Activated naive CD4-positive, alpha-beta T cell treated with Interleukin-2 at 50 U/mL for 16 hours (primary cell): ENCODE measurements at places on chromosomes 13 and 19.

DNA sequence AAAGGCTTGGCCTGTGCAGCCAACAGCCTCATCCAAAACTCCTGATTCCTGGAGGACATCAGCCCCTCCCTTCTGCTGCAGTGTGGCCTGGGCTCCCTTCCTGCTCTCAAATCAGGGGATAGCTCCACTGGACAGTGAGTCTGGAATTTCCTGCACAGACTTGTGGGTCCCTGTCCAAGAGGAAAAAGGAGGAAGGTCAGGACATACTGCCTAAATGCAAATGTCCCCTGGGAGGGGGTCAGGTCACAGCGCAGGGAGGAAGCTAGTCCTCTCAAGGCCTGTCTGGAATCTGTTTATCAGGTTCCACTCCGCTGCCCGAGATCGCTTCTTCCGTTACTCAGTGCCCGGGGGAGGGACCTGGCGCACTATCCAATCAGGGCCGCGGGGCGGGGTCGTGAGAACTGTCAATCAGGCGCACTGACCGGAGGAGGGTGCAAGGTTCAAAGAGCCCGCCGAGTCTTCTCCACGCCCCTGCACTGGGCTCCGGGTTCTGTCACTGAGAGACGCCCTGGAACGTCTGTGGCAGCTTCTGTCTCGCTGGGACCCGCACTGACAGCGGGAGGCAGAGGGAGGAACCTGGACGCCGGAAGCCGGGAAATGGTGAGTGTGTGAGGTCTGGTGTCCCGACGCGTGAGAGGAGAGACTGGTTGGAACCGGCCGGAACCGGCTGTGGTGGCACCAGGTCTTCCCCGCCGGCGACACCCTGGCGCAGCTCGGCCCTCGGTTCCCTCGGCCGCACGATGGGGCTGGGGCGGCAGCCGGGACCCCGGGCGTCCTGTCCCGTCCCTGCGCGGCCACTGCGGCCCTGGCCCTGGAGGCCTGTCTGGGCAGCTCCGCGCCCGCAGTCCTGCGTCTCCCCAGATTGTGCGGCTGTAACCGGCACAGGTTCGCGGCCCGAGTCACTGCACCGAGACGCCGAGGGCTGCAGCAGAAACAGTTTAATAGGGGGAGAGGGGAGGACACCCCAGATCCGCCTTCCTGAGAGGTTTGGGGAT is at the start of gene ZNF441:
TSS of gene ZNF441 (plus strand) at position 404 of the 995 bp plus-strand sequence. CDS start at position 598, 194 bp downstream.
- DNase-seq = peak; percentile 95

DNA sequence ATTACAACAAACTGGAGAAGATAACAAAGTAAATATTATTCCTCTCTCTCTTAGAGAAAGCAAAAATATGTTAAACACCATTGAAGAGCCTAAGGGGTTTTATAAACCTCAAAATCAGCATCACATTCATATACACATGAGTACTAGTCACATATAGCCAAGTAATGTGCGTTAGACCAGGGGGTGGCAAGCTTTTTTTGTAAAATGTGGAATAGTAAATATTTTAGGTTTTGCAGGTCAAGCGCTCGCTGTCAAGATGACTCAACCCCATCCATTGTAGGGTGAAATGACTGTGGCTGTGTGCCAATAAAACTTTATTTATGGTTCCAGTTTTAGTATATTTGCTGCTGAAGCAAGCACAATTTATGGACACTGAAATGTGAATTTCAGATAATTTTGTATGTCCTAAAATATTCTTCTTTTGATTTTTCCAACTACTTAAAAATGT is 21.7 kb downstream of the RFX2 start:
- no peak for DNase-seq

DNA sequence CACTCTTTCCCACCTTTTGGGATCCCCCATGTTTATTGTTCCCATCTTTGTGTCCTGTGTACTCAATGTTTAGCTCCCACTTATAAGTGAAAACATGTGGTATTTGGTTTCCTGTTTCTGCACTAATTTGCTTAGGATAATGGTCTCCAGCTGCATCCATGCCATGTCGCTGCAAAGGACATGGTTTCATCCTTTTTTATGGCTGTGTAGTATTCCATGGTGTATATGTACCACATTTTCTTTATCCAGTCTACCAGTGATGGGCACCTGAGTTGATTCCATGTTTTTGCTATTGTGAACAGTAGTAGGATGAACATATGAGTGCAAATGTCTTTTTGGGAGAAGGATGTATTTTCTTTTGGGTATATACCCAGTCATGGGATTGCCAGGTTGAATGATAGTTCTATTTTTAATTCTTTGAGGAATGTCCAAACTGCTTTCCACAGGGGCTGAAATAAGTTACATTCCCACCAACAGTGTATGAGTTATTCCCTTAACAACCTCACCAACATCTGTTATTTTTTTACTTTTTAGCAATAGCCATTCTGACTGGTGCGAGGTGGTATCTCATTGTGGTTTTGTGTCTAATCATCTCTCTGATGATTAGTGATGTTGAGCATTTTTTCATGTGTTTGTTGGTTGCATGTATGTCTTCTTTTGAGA is 55.7 kb upstream of the MEDAG start:
- DNase-seq = no peak

DNA sequence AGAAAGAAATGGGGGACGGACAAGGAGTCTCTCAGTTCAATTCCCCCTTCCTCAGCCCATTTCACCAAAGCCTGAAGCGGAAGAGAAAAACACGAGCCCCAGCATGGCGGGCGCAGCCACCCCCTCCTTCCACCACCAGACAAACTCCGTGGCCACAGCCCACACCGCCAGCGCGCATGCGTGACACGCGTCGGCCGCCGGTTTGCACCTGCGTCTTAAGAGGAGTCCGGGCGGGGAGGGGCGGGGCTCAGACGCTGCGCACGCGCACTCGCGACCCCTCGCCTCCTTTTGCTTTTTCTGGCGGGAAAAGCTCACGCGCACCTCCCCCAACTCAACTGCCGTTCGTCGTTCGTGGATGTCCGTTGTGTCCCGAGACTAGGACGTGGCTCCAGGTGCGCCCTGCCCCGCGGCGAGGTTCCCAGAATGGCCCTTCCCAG is at the start of gene KASH5:
TSS of gene KASH5 (plus strand) at position 314 of the 437 bp plus-strand sequence. CDS start 2,635 bp downstream, outside the sequence.
- DNase-seq = peak; percentile 81

DNA sequence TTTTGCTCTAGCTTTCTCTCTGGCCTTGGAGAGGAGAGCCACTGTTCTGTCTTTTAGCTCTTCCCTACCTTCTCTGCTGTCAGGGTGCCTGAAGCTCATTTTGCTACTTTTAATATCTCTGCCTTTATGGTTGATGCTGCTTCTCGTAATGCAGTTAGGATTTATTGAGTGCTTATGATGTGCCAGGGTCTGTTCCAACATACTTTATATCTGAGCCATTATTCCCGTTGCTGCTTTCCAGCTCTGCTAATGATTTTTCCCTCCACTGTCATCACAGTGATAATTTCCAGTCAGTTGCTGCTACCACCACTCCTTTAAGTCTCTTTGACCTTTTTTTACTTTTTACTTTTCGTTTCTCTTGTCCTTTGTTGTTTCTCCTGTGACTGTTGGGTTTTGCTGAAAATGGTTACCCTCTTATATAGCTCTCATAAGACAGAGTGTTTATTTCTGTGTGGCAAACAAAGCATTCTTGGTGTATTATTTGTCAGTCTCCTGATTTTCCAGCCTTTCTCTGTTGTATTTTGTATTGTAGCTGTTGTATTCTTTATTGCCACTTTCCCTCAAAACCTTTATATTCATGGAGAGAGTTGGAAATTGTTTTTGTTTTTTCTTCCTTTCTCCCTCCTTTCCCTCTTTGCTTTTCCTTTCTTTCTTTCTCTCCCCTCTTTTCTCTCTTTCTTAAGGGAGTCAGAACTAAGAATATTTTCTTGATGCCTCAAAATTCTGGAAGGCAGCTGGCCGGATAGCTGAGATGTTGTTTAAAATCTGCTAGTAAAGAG is 37.4 kb downstream of the COG6 start:
- DNase-seq = no peak

GRCh38 chr19:23314505-23315251 is 64.5 kb upstream of the ZNF724 start:
- no peak for DNase-seq

GRCh38 chr13:111183959-111184358 is 68.8 kb downstream of the ARHGEF7 start:
- DNase-seq = no peak

- DNase-seq = no peak
Measured at GRCh38 chr13:54175466-54175865, 1146.9 kb downstream of the OLFM4 start.

DNA sequence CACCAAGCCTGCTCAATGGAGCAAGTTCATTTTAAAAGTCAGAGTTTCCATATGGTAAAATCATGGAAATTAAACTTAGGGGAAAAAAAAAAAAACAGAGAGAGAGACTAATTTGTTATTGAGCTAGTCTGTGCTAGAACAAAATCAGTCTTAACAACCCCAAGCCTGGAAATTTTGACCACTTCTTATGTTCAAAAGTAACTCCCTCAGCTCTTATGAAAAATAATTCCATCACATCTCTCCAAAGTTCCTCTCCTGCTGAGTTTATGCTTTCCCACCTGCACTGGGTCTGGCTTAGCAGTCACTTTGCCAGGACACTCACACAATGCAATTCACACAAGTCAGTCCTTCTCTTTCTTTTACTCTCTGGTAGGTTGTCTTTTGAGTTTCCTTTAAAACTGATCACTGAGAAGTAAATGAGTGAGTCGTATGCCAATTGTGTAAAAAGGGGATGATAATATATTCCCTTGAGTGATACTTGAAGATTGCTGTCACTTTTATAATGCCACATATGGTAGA is 92.6 kb downstream of the ENOX1 start:
- DNase-seq = no peak

GRCh38 chr19:29581398-29581797 is 24.7 kb upstream of the POP4 start:
- DNase-seq = no peak

DNA sequence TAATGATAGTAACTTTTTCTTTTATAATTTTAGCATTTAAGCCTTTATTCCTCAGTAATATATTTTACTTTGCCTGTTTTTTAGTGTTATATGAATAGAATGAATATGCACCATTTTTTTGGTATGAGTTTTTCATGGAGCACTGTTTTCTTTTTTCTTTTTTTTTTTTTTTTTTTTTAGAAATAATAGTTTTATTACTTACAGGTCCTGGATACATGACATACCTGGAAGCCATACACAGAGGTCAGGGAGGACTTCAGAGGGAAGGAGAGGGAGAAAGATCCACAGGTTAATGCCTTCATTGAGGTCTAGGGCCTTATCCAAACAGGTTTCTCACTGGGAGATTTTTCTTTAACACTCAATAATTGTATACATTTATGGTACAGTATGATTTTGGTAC is 26.4 kb downstream of the KCTD4 start:
- DNase-seq = no peak

- no peak for DNase-seq
Measured at GRCh38 chr13:34546344-34547250, 395.5 kb upstream of the NBEA start.

DNA sequence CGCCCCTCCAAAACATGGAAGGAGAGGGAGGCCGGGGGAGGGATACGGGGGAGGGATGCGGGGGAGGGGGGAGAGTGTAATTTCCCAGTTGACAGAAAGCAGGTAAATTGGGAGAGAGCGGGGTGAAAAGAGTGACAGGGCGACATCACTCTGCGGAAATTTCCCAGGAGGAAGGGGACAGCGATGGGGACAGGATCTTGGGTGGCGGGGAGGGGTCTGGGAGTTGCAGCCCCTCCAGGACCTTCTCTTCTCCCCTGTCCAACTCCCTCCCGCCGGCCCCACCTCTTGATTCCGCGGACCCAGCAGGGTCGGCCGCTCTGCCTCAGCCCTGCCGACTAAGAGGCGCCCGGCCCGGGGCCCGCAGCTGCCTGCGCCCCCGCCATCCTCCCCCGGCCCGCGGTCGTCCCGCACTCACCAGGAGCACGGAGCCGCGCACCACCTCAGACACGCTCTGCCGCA is 108.0 kb upstream of the DOCK9 start:
- DNase-seq = no peak

DNA sequence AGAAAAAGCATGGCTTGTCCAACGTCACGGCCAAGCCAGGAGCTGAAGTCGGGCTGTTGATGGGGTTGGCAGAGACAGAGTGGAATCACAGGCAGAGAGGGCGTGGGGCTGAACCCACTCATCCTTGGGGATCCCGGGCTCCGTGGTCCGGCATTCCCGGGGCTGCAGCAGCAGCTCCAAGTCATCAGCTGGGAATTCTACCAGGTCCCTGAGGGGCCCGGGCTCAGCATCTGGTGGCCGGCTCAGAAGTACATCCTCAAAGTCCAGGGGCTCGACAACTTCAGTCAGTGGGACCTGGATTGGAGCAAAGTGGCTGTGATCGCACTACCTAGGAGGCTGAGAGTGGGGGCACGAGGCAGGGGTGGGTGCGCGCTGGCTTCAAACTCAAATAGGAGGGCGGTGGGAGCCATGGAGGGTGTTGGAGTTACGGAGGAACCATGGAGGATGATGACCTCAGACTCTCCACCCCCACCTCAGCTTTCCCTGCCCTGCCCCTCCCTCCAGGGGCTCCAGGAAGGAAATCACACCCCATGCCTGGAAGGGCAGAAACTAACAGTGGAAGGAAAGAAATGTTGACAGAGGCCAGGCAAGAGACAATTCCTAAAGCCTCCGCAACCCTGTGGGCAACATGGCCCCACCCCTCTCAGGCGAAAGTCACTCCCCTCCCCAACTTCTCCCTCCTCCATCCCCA is 9.5 kb downstream of the DOCK6 start:
- DNase-seq = no peak

GRCh38 chr19:2795827-2796658 is 10.7 kb downstream of the THOP1 start:
- no peak for DNase-seq

DNA sequence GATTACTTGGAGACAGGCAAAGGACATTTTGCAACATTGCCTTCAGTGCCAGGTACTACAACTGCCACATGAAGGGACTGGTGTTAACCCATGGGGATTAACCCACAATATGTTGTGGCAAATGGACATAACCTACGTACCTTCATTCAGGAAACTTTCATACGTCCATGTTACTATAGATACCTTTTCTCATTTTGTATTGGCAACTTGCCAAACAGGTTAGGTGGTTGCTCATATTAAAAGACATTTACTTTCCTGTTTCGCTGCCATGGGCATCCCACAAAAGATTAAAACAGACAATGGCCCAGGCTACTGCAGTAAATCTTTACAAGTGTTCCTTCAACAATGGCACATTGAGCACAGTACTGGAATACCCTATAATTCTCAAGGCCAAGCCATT is 925.3 kb downstream of the SLITRK6 start:
- DNase-seq = no peak

GRCh38 chr19:30385666-30386065 is 13.5 kb downstream of the ZNF536 start:
- no peak for DNase-seq

GRCh38 chr13:42569576-42570344 is 4.2 kb upstream of the TNFSF11 start:
- DNase-seq = no peak

- no peak for DNase-seq
Measured at GRCh38 chr13:80109303-80109702, 231.6 kb downstream of the SPRY2 start.
